ENCODE measurements at places on chromosomes 2 and 18.

GRCh38 chr2:216887138-216887537 lies 27.3 kb upstream of the TNP1 start:
- DNase-seq: no peak

GRCh38 chr2:239599299-239599698 lies 198.5 kb upstream of the HDAC4 start:
- no peak for DNase-seq

DNA sequence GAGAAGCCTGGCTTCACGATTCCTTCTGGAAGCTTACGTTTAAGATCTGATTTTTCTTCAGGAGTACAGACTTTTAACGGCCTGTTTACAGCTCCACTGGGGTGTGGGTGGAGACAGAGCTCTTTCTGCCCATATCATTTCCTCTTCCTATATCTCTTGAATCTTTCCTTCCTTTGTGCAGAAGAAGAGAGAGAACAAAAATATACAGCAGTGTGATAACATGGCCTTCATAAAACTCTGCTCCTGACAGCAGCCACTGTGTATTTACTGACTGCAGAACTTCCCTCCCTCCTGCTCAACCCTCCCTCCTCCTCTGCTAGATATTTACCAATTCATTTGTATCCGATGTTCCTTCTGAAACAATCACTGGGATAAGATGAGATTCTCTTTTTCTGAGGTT lies 34.1 kb upstream of the REEP1 start:
- no peak for DNase-seq

DNA sequence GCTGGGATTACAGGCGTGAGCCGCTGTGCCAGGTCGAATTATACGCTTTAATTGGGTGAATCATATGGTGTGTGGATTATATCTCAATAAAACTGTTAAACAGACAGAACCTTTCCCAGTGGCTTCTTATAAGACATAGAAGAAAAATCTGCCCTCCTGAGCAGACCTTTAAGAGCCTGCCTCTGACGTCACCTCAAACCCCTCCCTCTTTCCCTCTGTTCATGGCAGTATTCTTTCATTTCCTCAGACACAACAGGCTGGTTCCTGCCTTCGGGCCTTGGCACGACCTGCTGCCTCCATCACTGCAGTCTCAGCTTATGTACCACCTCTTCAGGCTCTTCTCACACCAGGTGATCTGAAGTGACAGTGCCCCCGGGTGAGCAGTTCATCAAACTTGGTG lies 14.0 kb upstream of the PDIA6 start:
- DNase-seq: no peak

DNA sequence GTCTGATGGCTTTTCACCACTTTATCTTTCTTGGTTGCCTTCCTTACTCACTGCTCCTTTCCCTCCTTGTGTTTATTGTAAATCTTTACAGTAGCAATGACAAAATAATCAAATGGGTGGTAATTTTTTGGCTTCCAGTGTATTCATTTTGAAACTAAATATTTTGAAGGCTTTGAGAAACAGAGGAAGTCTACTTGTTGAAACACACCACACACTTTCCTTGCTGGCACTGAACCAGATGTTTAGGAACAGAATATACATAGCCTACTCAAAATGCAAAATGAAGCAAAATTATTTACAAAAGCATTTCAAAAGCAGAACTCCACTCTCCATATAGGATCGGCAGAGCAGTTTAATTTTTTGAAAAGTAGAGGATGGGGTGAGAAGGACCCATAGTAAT lies 189.8 kb downstream of the LTBP1 start:
- no peak for DNase-seq

GRCh38 chr2:10273215-10274175 lies 29.2 kb upstream of the HPCAL1 start:
- DNase-seq: no peak

DNA sequence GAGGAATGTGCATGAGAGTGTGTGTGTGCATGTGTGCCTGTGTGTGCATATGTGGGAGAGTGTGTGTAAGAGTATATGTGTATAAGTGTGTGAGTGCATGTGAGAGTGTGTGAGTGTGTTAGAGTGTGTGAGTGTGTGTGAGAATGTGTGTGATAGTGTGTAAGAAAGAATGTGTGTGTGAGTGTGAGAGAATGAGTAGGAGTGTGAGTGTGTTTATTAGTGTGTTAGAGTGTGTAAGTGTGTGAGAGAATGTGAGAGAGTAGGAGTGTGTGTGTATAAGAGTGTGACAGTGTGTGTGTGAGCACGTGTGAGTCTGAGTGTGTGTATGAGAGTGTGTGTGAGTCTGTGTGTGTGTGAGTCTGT lies 21.2 kb downstream of the GYPC start:
- no peak for DNase-seq

DNA sequence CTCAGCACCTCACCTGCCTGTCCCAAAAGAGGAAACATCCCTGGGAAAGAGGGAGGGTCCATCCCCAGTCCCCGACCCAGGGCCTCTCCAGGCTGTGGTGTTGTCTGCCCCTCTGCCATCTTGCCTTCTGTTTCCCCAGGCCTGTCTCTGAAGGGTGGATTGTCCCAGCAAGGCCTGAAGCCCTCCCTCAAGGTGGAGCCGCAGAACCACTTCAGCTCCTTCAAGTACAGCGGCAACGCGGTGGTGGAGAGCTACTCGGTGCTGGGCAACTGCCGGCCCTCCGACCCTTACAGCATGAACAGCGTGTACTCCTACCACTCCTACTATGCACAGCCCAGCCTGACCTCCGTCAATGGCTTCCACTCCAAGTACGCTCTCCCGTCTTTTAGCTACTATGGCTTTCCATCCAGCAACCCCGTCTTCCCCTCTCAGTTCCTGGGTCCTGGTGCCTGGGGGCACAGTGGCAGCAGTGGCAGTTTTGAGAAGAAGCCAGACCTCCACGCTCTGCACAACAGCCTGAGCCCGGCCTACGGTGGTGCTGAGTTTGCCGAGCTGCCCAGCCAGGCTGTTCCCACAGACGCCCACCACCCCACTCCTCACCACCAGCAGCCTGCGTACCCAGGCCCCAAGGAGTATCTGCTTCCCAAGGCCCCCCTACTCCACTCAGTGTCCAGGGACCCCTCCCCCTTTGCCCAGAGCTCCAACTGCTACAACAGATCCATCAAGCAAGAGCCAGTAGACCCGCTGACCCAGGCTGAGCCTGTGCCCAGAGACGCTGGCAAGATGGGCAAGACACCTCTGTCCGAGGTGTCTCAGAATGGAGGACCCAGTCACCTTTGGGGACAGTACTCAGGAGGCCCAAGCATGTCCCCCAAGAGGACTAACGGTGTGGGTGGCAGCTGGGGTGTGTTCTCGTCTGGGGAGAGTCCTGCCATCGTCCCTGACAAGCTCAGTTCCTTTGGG lies 47.2 kb downstream of the BOLA3 start:
- DNase-seq: no peak

DNA sequence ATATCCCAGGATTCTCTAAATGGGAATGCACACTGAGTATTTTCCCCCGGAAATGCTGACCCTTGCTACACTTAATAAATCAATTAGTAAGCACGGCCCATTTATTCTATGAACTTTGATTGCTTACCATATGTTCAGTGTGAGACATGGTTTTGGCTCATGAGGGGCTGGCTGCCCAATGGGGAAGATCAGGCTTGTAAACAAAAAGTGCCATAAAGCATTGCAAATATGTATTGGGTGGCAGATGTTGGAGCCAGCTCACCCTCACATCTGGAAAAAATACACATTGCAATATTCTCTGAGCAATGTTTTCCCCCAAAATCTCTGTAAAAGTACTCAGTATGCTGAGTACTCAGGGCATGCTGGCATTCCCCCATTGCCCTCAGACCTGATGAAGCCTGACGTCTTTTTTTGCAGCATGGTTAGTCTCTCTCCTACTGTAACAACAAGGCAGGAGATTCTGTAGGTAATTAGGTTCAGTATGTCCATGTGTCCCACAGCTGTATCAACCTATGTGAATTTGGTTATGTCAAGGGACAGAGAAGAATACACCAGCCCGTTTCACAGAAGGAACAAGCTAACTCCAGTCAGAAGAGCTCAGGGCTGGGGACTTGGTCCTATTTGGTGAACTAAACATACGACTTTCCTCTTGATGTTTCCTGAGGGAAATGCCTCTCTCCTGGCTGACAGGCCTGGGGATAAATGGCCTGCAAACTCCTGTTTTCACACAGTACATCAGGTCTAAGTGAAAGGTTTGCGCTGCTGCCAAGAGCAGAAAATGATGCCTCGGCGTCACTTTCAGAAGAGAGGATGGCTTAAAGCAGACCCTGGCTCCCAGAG lies 202.4 kb downstream of the INSIG2 start:
- no peak for DNase-seq

GRCh38 chr2:219368690-219369191 lies 19.0 kb downstream of the DNPEP start:
- no peak for DNase-seq

Measured in left renal pelvis (tissue), 4 donors.